ENCODE measurements at places on chromosomes 5 and 9.

GRCh38 chr9:38432922-38433510, 8.8 kb upstream of the IGFBPL1 start:
- DNase-seq, result no peak

GRCh38 chr5:102747386-102748166, 7.5 kb upstream of the PAM start:
- no peak for DNase-seq

DNA sequence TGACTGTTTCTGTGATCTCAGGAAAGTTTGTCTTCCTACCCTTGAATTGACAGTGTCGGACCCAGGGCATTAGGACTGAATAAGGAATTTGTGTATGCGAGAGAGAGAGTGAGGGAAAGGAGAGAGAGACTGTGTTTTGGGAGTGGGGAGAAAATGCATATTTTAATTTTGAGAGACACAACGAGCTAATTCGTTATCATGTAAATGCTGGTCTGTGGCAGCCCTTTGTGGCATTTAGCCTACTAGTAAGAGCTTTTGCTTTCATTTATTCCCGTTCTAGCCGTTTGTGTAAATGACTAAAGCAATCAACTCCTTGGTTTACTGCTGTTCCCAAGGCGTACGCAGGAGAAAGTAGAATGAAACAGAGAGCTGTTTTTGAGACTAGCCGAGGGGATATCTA, 79.8 kb upstream of the MAMDC2 start:
- no peak for DNase-seq

- no peak for DNase-seq
Observed at GRCh38 chr9:82524407-82524806, 535.8 kb downstream of the SPATA31D1 start.

GRCh38 chr9:4228606-4229005, 71.3 kb downstream of the GLIS3 start:
- DNase-seq, result no peak

- no peak for DNase-seq
Observed at GRCh38 chr5:17799521-17799920, 165.3 kb downstream of the TAF11L14 start.

- DNase-seq, result no peak
Observed at GRCh38 chr5:138663561-138663960, 88.4 kb upstream of the HSPA9 start.

- no peak for DNase-seq
Observed at GRCh38 chr9:132404228-132404881, 2.3 kb downstream of the TTF1 start.

- DNase-seq, result no peak
Observed at GRCh38 chr5:135138116-135138850, 104.3 kb upstream of the PITX1 start.

GRCh38 chr5:129857116-129857515, 47.1 kb upstream of the CHSY3 start:
- no peak for DNase-seq

Measured in DMS 273 treated with DMSO at 0.1 percent for 48 hours (cell line).